NCI-H774 (cell line): ENCODE measurements at places on chromosomes 13 and 19.

- DNase-seq = no peak
Measured at GRCh38 chr19:13877303-13877702, 369 bp downstream of the NANOS3 start.

- DNase-seq = no peak
Measured at GRCh38 chr13:21632196-21632595, 28.2 kb upstream of the MICU2 start.

DNA sequence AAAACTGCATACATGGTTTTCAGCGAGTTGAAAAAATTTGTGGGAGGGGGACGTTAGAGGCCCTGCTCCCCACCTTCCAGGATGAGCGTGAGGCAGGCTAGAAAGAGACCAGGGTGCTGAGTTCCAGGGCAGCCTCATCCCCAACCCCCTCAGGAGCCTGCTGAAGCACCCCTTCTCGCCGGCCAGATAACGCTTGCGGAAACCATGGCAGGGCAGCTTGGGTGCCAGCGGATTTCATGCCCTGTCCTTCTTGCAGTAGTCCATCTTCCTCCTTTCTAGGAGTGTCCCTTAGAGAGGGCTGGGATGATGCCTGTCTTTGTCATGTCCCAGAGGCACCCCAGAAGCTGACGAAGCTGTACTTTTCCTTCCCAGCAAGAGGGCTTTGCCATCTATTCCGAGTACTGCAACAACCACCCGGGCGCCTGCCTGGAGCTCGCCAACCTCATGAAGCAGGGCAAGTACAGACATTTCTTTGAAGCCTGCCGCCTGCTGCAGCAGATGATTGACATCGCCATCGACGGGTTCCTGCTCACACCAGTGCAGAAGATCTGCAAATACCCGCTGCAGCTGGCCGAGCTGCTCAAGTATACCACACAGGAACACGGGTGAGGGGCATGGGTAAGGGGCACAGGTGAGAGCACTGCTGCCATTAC, 19.0 kb upstream of the C1QTNF9 start:
- DNase-seq = no peak

- no peak for DNase-seq
Measured at GRCh38 chr13:113743366-113744195, 15.4 kb upstream of the TMEM255B start.

- DNase-seq = no peak
Measured at GRCh38 chr13:46647512-46648065, 94.6 kb downstream of the LRCH1 start.

- no peak for DNase-seq
Measured at GRCh38 chr19:18262917-18263316, 11.3 kb downstream of the IQCN start.
